Naive thymus-derived CD8-positive, alpha-beta T cell (primary cell): ENCODE measurements at places on chromosomes 4 and X. TPM values are rescaled to one million over a fixed set of nuclear protein-coding genes. Genes with fewer than 3 reads are reported as not detected.

The MYL5 gene
- total RNA-seq: 35.6 TPM

The NSUN7 gene
- 0.25 TPM for total RNA-seq

The CXorf65 gene
- 39.6 TPM for total RNA-seq

The PPARGC1A gene
- total RNA-seq: not detected

The GLUD2 gene
- 0.52 TPM for total RNA-seq
